ENCODE measurements at places on chromosomes 1 and 21.

GRCh38 chr1:154759793-154760192 is 110.3 kb downstream of the KCNN3 start:
- peaks cover 8% of the 10 kb centered on the region for H3K4me1 ChIP-seq
- no peak for DNase-seq
- peaks cover 24% of the 10 kb centered on the region for H3K27me3 ChIP-seq
- H3K36me3 ChIP-seq: no peaks in the 10 kb centered on the region
- H3K4me3 ChIP-seq: peak overlapping the region; percentile 36

DNA sequence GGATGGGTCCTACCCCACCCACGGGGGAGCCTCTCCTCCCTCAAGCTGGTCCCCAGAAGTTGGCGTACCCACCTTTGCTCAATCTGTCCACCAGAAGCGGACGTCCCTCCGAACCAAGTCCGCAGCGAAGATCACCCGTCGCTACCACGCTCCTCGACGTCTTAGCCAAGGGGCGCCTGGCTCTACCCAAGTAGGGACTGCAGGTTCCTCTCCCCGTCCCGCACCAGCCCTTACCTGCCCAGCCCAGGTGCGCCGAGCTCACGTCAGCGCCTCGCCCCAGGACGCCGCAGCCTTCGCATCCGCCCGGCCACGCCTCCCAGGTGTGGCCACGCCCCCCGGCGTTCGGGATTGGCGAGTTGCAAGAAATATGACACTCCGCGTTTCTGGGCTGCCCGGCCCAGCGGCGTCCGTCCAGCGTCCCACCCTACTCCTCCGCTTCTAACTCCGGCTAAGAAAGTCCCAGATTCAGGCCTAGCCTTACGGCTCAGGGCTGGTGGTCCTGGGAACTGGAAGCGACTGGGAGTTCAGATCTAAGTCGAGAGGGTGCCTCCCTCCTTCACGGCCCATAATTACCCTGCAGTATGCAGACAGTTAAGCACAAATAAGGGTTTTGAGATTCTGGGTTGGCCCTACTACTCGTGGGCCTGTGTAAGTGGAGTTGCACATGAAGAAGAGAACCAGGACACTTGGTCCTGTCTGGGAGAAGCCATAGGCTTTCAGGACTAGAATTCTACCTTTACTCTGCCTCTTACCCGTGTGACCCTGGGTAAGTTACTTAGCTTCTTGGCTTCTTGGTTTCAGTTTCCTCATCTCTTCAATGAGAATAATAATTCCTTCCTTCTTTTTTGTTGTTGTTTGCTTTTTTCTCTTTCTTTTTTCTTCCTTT is at the start of gene IRF6:
Gene IRF6 (minus strand): TSS at position 268 of the 886 bp plus-strand sequence. CDS start 4,729 bp downstream, outside the sequence.
- peak within 1 kb of the TSS; percentile 92 for H3K27ac ChIP-seq
- H3K27me3 ChIP-seq: peaks cover 31% of the 10 kb centered on the region
- H3K4me1 ChIP-seq: peaks cover 10% of the 10 kb centered on the region
- H3K36me3 ChIP-seq: peaks cover 3% of the 10 kb centered on the region

DNA sequence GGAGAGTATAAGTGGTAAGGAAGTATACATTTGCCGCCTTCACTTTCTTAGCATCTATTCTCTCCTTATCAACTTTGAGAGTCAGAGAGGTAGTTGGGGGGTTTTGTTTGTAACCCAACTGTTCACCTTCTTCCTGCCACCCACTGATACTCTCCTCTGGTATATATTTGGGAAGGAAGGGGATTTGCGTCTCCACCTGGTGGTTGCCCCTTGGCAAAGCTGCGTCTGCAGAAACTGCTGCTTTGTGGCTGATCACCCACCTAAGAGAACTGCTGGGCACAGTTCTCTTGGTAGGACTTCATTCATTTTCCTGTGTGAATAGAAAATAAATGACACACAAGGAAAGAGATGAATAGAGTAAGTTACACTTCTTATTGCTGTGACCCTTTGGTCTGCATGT is 87.0 kb downstream of the SYT14 start:
- no peak for DNase-seq
- no peaks in the 10 kb centered on the region for H3K36me3 ChIP-seq
- no peak overlapping the region for H3K27ac ChIP-seq
- H3K27me3 ChIP-seq: no peaks in the 10 kb centered on the region
- H3K4me1 ChIP-seq: no peaks in the 10 kb centered on the region
- no peak overlapping the region for H3K4me3 ChIP-seq

DNA sequence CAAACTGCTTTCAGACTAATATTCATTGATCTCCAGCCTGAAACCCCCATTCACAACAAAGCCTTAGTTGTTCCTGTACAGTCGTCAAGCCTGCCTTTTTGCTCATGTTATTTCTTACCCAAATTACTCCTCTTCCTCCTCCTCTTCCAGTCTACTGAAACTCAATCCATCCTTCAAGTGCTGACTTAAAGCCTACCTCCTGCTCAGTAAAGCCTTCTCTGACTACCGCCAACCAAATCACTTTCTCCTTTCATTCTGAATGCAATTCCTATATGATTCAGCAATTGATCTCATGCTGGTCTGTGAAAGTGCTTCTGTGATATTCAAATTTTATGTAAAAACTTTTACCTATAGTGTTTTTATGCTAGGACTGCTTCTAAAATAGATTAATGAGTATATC is 18.6 kb downstream of the TAF5L start:
- no peaks in the 10 kb centered on the region for H3K27me3 ChIP-seq
- no peak overlapping the region for H3K4me3 ChIP-seq
- peaks cover 66% of the 10 kb centered on the region for H3K36me3 ChIP-seq
- H3K27ac ChIP-seq: no peak overlapping the region
- peaks cover 4% of the 10 kb centered on the region for H3K4me1 ChIP-seq

DNA sequence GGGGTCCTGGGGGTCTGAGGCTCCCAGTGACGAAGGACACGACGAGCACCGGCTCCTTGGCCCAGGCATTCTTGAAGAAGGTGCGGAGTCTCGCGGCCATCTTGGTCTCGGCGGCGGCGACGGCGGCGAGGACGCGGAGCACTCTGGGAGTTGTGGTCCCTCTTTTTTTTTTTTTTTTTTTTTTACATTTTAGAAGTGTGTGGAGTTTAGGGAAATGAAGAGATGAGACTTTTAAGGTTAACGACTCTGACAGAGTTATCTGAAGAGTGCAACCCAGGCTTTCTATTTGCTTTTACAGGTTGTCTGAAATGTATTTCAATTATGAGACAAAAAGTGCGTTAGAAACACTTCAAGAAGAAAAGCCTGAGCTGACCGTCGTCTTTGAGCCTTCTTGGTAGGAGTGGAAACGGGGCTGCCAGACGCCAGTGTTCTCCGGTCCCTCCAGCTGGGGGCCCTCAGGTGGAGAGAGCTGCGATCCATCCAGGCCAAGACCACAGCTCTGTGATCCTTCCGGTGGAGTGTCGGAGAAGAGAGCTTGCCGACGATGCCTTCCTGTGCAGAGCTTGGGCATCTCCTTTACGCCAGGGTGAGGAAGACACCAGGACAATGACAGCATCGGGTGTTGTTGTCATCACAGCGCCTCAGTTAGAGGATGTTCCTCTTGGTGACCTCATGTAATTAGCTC is 9.7 kb downstream of the OR2B11 start:
- peaks cover 15% of the 10 kb centered on the region for H3K36me3 ChIP-seq
- no peaks in the 10 kb centered on the region for H3K4me1 ChIP-seq
- H3K4me3 ChIP-seq: no peak overlapping the region
- DNase-seq: no peak
